Urinary bladder (tissue), 4 donors: ENCODE measurements at places on chromosomes 2 and 18.

GRCh38 chr2:197710424-197711042 lies 5.4 kb downstream of the MARS2 start:
- no peak for DNase-seq

GRCh38 chr2:180158961-180159360 lies 151.9 kb upstream of the CWC22 start:
- DNase-seq: no peak

GRCh38 chr2:191666732-191667131 lies 11.2 kb upstream of the NABP1 start:
- no peak for DNase-seq

DNA sequence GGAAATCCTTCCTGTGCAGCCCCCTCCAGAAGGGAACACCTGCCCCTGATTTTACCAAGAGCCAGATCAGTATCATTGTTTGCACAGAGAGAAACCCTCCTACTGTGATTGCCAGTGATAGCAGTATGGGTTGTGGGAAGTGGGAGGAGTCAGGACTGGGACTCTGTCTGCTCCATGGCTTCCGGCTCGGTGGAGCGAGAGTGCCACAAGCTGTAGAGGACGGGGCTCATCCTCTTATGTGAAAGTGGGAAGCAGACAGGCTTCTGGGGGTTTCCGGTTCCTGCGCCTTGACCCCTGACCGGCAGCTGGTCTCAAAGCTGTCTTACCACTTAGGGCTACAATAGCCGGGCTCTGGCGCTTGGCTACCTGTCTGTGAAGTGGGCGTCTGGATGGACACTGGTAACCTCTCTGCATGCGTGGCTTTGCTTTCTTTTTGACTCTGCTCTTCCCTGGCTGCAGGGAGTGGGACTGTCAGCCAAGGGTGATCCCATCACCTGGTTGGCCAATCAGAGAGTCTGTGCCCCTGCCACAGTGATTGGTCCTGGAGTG lies 79.7 kb downstream of the BCL2L11 start:
- no peak for DNase-seq
